ENCODE measurements at places on chromosomes 2 and 18.
A peak's percentile ranks its signal among the peaks of the same experiment; 100 is the strongest.

DNA sequence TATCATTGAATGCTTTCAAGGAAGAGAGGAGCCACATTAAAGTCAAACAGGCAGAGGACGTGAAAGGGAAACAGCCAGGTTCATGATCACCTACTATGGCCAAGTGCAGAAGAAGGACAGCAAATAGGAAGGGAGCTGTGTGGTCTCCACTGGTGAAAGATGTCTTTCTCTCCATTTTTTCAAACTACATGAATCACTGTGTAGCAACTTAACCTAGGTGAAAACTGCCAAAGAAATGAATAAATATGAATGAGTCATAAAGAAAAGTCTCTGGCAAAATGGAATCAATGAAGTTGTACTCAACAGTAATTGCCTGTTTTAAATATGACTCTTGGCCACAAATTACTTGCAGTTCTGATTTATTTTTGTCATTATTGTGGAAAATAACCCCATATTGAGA is 452.6 kb upstream of the PKDCC start:
- no peak for DNase-seq

DNA sequence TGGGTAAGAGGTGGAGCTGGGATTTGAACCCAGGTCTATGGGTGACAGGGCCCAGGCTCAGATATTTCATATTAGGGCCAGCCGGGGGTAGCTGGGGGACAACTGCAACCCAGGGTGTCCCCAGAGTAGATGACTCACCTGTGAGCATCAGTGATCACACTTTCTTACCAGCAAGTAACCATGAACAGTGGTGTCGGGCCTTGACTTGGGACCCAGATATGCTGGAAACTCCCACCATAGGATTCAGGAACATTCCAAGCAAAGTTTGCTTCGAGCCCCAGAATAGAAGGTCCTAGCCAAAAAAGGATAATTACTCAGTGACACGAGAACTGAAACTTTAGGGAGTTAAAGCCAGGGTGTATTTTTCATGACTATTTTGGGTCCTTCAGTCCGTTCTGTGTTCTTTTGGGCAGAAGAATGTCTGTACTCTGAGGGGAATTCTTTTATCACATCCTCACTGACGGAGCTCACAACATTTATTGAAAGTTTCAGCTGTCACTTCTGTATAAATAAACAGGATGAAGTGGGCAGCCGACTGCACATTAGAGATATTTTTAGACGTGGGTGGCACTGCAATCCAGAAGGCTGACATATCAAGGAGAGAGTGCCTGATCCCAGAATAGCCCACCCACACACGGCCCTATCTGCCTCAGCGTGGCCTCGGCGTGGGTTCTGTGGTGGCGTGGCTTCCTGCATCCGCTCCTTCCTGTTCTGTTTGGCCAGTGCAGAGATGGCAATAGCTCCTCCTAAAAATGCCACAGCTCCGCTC is 45.6 kb downstream of the RAMP1 start:
- DNase-seq: no peak

- no peak for DNase-seq
Observed at GRCh38 chr2:236257136-236257535, 7.1 kb downstream of the ASB18 start.

GRCh38 chr2:190649035-190649797 is at the start of gene NAB1:
Gene NAB1, plus strand, starts transcription at chr2:190649083. Its CDS starts 10,094 bp downstream, at chr2:190659177.
- no peak for DNase-seq

- DNase-seq: no peak
Observed at GRCh38 chr2:193793914-193794313, 1599.2 kb upstream of the TMEFF2 start.

DNA sequence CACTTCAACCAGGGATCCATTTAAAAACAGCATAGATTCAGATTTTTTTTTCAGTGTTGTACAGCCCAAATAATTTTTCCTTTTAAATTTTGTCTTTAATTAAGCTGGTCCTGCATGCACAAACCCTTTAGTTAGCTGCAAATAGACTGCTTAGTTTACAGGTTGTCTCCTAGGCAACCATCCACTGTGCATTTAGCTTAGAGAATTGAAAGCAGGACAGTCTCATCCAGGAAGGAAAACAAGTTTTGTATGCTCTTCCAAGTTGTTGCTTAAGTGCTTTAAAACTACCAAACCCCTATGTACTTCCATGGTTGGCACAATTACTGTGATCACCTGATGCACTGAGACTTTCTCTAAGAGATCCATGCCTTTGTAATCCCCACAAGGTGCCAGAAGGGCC is at the start of gene MAP3K19:
TSS of gene MAP3K19 (minus strand) at position 148 of the 400 bp plus-strand sequence. CDS start 22,800 bp downstream, outside the sequence.
- DNase-seq: no peak

- no peak for DNase-seq
Observed at GRCh38 chr2:143548032-143548431, 418.8 kb downstream of the ARHGAP15 start.

- DNase-seq: no peak
Observed at GRCh38 chr2:160387558-160388262, 105.9 kb downstream of the RBMS1 start.

DNA sequence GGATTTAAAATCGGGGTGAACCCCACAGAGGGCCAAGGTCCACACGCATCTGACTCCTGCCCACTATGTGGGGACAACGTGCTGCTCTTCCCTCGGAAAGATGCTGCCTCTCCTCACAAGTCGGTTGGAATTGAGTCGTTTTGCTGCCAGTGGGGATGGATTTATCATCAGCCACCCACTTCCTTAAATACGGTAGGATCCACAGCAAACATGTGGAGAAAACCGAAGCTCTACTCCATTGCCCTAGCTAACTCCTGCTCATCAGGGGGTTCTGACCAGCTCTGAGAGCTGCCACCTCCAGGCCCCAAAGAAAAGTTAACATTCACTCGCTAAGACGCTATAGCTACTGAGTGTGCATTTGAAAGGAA is 80.9 kb downstream of the CHRNA1 start:
- no peak for DNase-seq

DNA sequence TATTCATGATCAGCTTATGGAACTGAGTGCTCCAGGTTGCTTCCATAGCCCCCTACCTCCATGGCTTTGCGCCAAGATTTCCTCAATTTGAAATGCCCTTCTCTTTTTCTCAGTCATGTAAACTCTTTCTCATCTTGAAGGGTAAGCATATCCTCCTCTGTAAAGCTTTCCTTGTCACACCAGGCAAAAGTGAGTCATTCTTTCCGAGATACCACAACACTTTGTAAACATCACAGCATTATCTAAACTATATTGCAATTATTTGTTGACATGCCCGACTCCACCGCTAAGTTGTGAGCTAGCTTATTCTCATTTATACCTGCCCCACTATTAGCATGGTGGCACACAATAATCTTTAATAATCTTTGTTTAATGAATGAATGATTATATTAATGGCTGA is 419.5 kb upstream of the CHST9 start:
- DNase-seq: no peak

DNA sequence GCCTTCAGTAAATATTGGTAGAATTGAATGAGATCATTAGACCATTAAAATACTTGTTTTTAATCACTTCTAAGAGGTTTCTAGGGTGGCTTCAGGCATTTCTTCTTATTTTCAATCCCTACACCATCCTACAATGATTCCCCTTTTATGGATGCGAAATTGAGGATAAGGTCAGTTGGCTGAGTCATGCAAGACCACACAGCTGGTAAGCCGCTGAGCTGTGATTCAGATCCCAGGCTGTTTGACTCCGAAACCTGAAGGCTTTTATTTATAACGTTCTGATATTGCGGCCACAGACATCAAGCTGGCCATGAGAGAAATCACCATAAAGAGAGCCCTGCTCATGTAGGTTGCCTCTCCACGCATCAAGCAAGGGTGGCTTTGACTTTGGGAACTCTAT is 133.4 kb downstream of the VAPA start:
- DNase-seq: no peak

DNA sequence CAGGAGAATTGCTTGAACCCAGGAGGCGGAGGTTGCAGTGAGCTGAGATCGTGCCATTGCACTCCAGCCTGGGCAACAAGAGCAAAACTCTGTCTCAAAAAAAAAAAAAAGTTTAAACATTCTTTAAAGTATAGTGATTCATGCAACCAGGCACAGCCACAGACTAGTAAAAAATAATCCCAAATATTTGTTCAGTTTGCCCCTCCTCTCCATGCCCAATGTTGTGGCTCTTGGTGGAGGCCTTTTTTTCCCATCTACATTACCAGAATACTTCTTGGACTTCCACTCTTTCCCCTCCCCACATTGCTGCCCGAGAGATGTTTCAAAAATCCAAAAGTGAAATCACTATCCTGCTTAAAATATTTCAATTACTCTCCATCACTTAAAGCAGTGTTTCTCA is 5.1 kb upstream of the MALT1 start:
- no peak for DNase-seq

DNA sequence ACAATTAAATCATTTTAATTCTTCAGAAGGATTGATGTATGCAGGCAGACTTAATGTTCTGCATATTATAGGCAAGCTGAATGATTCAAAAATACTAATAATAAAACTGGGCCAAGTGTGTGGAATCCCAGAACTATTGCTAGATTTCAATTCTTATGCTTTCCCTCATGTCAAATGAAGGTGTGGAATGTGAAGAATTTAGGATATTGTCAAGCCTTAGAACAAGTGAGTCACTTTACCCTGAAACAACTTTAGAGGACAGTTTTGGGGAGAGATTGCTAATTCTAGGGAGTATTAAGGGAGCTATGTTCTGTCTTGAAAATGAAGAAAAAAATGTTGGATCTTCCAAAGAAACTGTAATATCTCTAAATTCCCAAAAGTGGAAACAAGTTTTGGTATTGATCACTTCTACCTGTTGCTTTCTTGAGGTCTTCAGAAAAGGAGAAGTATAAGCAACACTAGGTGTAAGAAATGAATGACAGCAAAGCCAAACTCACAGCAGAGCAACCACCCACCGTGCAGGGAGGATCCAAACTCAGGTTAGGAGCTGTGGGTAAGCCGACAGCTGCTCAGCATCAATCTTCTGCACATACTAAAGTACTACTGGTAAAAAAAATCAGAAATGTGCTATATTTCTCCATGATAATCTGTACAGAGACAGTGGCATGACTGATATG is 818.1 kb downstream of the SLC4A3 start:
- no peak for DNase-seq

DNA sequence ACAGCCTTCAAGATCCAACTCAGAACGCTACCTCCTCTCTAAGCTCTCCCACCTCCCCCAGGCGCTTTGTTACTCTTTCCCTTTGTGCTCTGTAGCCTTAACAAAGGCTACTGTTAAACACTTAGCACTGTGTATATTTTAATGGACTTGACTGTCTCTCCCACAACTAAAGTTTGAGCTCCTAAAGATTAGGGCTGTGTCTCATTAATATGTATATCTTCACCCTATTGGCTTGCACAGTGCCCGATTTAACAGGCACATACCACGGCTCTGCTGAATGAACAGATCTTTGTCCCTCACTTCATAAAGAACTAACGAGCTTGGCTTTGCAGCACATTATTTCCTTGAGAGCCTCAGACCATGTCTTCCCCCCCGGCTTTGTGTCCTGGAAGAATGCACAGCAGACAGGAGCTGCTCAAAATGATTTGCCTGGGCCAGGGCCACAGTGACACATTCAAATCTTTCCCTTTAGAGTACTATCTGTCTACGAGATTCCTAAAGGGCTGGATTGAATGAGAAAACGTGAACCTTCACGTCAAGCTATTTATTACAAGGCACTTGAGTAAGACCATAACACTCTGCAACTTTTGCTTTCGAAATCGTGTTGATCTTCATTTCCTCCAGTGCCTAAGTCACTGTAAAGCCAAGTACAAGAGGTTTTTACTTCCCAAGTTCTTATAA is 22.1 kb downstream of the ABHD3 start:
- no peak for DNase-seq

DNA sequence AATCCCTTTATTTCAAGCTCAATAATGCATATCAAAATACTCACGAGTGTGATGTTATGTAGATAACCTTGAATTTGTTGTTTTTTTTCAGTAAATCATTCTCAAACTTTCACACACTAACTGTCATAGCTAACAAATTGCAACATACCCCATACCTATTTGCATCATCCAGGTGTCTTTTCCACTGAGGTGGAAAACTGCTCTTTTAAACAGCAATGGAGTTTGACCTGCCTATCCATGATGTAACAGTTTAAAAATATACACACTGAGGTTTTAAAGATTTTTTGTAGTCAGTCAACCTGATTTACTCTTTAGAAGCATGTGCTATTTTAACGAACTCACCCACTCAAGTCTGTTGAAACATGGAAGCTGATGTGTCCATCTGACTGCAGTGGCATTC is 298.7 kb downstream of the RND3 start:
- DNase-seq: no peak

DNA sequence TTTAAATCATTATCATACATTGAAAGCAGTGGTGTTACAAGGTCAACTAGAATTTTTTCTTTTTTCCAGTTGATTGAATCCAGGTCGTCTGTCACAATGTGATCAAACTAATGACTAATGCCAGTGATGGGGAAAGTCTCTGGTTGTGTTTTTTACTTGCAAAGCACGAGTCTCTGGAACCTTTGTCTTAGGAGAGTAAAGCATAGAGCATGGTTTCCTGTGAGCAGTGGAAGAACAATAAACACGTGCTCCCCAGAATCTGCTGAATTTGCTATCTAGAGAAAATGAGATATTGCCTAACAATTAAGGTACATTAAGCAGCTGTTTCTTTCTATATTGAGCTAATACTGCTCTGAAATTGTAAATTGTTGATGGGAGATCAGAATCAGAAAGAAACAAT is 1332.4 kb upstream of the TMEFF2 start:
- DNase-seq: no peak

GRCh38 chr2:235921508-235922191 is 246.5 kb downstream of the GBX2 start:
- DNase-seq: no peak

- DNase-seq: peak; percentile 89
Observed at GRCh38 chr2:26687801-26688200, 4.7 kb upstream of the KCNK3 start.

DNA sequence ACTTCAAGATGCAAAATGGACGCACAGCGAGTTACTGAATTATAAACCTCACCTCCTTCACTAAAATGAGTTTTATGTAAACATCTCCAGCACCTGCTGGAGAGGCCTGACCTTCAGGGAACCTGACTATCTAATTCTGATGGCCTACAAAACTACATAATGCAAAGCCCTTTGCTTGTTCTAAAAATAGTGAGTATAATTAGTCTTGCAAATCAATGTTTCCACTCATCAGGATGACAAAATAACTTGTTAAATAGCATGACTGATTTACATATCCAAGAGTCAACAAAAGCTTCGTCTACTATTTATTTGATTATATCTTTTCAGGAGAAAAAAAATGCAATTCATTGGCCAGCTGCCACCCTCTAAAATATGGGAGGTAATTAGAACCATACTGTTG is 326.3 kb upstream of the MC4R start:
- peak; percentile 14 for DNase-seq

DNA sequence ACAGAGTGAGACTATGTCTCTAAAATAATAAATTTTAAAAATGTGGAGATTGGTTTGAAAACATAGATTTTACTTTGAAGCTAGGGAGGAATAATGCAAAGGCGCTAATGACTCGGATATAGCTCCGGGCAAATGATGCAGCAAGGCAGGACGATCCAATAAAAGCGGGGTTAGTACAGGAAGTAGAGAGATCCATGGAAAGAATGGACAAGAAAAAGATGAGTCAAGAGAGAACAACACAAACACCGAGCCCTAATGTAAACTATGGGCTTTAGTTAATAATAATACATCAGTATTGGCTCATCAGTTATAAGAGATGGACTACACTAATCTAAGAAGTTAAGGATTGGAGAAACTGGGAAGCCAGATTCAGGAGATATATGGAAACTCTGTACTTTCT is 74.5 kb downstream of the QPCT start:
- DNase-seq: no peak

GRCh38 chr2:20637147-20637546 is 13.8 kb downstream of the HS1BP3 start:
- DNase-seq: no peak

Measured in NCI-H2029 (cell line).